NCI-H2081 treated with DMSO at 0.1 percent for 48 hours (cell line): ENCODE measurements at places on chromosomes 3 and 15.

DNA sequence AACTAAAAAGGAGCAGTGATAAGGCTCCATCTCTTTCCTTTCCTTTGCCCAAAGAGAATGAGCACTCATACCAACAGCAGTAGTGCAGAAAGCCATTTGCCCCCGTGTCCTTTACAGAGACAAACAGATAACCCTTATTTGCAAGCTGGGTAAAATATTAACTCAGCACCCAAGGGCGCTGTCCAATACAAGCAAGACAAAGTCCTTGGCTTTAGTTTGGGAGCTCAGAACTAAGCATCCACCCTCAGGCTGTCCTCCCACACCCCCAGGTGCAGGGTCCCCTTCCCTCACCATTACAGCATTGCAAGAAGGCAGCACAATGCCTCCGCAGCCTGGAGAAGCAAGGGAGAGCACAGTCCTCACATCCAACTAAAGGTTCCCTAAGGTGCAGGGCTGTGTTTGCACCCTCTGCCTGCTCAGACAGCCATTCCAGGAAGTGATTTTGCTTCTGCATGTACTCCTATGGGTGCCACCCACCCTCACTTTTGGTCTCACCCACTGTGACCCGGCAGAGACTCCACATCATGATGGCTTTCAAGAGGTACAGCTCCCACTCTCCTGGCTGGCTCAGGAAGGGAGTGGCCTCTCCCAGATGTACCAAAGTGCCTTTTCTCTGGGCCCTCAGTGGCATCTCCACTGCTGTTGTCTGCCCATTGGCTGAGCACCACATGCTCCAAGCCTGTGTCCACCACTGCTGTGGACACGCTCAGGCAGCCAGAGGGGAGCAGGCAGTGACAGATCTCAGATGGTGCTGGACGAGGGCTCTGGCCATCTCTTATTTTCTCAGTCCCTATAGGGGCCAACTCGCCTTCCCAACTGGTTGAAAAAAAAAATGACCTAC, 34.1 kb upstream of the HES1 start:
- DNase-seq = no peak

GRCh38 chr3:117118604-117119003, 409.0 kb downstream of the TUSC7 start:
- no peak for DNase-seq

- peak; percentile 18 for DNase-seq
These were observed 12.8 kb upstream of the SH3BP5 start for GRCh38 chr3:15345066-15345607.

- DNase-seq = no peak
These were observed 541 bp downstream of the RPS27L start for GRCh38 chr15:63156755-63157117.

DNA sequence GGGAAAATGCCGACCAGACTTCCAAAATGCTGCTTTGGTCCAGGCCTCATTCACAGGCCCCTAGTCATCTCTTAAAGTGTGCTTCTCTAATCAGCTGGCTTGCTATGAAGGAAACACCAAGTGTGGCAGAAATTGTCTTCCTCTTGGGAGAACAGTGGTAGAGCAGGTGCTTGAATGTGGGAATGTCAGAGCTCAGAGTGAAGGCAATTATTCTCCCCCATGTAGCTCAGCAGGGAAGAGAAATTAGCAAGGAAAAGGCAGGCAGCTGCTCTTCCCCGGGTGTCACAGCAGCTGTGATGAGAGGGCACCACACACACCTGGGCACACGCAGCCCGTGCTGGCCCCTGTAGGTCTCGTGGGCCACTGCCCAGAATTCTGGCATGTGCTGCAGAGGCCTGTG, 358.5 kb downstream of the WDR72 start:
- peak; percentile 24 for DNase-seq

DNA sequence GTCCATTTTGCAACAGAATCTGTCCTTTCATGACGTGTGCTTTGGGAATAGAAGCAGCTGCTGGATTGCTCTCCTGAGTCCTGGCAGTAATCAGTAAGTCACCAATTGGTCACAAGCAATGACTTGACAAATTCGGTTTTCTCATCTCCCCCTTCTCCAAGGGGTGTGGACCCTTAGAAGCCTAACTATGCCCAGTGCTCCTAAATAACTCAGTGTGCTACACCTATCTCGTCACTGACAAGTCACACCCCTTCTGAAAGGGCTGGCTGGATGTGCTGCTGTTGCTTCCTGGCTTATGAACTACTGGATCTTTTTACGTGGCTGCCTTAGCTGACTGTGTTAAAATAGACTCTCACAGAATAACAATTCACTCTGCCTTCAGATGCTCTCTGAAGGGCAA, 1351.5 kb downstream of the ZPLD1 start:
- DNase-seq = no peak

- peak; percentile 54 for DNase-seq
These were observed 16.7 kb upstream of the ISLR start for GRCh38 chr15:74156678-74157411.

- no peak for DNase-seq
These were observed 9.5 kb upstream of the MCF2L2 start for GRCh38 chr3:183437666-183438564.

- no peak for DNase-seq
These were observed at the start of gene TTLL3 for GRCh38 chr3:9809615-9810432. Gene TTLL3 (plus strand): TSS chr3:9810262. CDS start chr3:9810662, 400 bp downstream.

- DNase-seq = no peak
These were observed 8.7 kb downstream of the CAPN7 start for GRCh38 chr3:15214758-15215157.

DNA sequence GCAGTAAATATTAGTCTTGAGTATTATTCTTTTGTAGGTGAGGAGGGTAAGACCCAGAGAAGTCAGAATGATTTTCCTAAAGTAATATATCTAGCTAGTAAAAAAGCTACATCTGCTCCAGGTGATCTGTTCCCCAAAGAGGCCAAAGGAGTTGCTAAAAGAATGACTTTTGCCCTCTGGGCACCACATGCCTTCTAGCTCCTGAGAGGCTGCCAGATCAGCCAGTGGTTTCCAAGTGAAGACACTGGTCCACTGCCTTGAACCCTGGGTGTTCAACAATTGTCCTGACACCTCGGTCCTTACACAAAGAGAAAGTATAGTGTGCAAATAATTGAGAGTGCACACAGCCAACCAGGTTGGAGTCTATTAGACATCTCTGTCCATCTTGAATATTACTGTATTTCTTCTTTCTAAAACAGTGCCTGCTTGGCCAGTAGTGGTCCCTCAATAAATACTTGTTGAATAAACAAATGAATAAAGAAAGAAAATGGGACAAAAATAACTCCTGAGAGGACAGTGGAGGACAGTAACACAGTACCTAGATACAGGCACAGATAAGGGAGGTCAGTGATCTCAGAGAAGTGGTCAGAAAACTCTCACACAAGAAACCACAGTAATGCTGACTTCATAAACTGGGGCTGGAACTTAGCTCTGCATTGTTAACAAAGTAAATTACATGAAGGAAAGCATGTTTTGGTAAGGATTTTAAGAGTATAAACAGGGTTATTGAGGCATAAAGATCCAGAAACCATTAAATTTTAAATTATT, 56.6 kb upstream of the CSTA start:
- no peak for DNase-seq

GRCh38 chr3:112381673-112382542, 49.0 kb downstream of the CD200 start:
- no peak for DNase-seq

DNA sequence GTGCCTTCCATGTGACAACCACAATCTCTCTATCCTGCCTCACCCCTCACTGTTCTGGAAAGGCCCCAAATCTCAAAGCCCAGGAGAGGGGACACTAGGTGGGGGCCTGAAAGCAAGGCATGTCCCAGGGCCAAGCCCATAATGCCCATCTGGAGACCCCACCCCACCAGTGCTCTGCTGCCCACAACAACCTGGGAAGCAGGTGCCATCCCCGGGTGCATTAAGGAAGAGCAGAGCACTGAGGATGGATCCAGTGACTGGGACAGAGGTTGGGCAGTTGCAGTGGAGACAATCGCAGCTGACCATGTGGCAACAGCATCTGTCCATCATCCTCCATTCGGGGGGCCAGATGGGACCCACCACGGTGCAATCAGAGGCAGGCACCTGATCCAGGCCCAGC, 106.2 kb upstream of the PRR20G start:
- no peak for DNase-seq

DNA sequence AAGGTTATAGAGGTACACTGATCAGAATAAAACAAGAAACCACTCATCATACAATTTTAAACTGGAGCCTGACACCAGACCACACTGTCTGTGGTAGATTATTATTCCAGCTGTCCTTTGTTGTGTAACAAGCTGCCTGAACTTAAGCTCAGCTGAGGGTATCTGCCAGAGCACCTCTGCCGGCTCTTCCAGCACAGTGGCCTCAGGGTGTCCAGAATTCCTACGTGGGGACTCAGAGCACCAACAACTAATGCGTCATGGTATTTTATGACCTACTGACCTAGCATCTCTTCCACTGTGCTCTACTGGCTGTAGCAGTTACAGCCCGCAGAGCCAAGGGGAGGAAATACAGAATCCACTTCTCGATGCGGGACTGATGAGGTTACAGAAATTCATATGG, 15.6 kb upstream of the RAF1 start:
- no peak for DNase-seq

GRCh38 chr15:68177742-68178141, 27.4 kb downstream of the CALML4 start:
- DNase-seq = no peak

GRCh38 chr15:94306700-94307650, 75.6 kb downstream of the MCTP2 start:
- DNase-seq = no peak

- DNase-seq = no peak
These were observed 31.2 kb upstream of the CFAP20DC start for GRCh38 chr3:59081071-59081470.

DNA sequence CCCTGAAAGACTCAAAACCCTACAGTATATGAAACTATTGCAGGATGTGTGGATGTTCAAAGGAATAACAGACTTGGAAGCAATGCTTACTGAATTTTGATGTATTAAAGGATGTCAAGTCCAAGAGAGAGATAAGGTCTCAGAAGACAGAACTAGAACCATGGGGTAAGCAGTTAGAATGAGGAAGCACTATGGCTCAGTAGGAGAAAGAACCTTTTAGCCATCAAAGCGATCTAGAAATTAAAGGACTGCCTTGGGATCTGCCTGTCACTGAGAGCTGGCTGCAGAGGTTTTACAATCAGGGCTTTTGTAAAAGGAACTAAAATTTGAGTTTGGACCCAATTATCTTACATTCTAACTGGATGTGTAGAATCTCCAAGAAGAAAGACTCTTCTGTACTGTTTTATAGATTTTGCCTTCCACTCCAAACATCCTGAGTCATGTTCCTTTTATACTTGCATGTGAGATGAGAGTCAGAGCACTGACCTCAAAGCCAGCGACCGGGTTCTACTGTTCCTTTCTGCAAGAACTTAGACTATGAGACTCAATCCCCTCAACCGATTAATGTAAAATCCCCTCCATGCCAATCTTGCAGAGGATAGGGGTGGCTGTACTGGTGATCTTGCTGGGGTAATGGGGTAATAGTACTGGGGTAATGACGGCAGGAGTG, 412.3 kb upstream of the TPRG1 start:
- no peak for DNase-seq

DNA sequence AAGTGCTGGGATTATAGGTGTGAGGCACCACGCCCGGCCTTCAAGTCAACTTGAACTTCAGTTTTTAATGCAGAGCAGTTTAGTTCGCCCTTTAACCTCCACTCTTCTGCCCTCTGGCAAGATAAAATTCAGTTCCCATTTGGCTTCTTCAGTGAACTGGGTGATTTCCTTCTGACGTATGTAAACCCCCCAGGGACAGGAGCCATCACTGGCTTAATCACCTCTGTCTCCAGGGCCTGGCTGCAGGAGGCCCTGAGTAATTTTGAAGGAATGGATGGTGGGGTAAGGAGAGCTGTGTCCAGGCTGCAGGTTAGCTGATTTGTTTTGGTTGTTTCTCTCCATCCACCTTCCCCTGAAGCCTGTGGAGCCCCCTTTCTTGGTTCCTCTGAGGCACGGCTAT, 11.9 kb downstream of the MCM2 start:
- DNase-seq = no peak

- DNase-seq = no peak
These were observed 141.3 kb downstream of the ADAM10 start for GRCh38 chr15:58608129-58608590.

DNA sequence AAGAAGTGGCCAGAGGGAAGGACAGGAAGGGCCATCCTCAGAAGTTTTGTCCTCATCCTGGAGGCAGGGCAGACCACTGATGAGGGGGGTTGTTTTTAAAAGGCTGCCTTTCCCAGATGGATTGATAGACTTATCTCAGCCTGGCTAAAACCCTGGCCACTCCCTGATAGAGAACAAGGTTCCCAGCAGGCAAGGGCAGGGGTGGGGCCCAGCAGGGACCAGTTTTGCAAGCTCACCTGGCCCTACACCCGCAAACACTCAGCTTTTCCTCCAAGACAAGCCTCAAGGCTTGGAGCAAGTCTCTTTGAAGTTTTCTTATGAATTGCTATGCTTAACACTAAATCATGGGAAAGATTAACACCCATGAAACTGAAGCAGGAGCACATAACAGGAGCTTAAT, 9.1 kb downstream of the LIPC start:
- DNase-seq = no peak

DNA sequence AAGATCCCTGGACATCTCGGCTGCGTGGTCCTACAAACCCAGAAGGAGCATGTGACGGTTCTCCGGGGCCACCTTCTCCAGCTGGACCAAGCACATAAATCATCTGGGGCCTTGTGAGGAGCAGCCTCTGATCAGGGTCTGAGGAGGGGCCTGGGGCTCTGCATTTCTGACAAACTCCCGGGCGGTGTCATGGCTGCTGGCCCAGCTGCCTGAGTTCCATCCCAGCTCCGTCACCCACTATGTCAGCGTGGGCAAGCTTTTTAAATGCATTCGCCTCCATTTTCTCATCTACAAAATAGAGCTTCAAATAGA, 126.3 kb upstream of the MEF2A start:
- no peak for DNase-seq

DNA sequence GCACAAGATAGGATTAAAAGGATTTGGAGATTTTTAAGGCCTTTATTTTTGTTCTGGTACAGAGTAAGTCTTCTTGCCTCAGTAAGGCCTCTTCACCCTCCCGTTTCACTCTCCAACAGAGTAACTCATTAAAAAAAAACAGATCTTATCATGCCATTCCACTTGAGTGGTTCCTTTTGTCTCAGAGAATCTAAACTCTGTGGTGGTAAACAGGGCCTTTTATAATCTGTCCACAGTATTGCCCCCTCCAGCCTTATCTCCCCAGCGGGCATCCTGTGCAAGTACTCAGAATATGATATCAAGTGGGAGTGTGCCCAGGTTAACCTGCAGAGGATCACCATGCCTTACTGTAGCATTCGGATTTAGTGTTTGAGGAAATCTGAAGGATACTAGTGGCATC, 20.3 kb upstream of the ATOSA start:
- DNase-seq = no peak
